ENCODE measurements at places on chromosomes 12 and 14. TPM values are rescaled to one million over a fixed set of nuclear protein-coding genes. Genes with fewer than 3 reads are reported as not detected.

The POTEG gene
- not detected for polyA plus RNA-seq

GRCh38 chr14:79011920-79012204 is 841.7 kb downstream of the NRXN3 start:
- no peak for DNase-seq

The ZFYVE26 gene
- 15.1 TPM for polyA plus RNA-seq

The MYF5 gene
- polyA plus RNA-seq, result 0.10 TPM

- no peak for DNase-seq
Observed at GRCh38 chr12:21054334-21054733, 76.7 kb upstream of the SLCO1B1 start.

DNA sequence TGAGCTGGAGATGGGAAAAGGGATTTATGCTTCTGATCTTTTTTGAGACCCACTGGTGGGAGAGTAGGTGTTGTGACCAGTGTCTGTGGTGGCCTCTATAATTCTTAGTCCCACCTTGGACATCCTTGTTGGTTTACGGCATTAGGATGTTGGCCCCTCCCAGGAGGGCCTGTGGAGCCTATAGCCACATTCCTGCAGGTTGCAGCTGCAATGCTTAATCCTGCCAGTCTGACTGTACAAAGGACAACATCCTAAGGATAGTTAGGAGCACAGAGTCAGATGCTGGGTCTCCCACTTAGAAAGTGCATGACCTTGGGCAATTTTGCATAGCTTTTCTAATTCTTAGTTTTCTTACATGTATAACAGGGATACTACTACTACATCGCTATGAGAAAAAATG is 150.9 kb upstream of the SLC38A2 start:
- no peak for DNase-seq

DNA sequence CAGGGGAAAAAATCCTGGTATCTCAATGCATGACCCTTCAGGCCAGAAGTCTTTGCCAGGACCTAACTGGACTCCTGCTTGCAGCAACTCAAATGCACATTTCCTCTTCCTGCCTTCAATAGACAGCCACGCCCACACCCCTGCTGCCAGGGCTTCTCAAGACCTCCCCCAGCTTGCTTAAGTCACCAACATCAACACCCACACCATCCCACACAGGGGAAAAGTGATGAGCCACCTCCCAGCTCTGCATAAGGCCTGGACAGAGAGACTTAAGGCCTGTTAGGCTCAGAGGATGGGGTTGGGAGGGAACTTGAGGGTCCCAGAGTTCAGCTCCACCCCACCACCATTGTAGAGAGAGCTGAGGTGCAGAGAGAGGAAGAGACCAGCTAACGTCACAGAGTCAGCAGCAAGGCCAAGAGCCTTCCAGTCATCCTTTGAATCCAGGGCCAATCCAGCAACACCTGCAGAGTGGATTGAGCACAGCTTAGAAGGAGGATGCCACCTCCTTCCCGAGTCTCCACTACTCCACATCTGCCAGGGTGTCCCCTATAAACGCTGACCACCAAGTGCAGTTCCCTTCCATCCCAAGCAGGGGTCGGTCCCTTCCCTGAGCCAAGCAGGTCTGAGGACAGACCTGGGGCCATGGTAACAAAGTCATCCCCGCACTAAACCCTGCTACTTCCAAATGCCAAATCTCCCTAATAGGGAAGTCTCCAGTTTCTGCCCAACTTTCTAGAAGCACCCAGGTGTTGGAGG is 50.0 kb downstream of the KDM2B start:
- no peak for DNase-seq

DNA sequence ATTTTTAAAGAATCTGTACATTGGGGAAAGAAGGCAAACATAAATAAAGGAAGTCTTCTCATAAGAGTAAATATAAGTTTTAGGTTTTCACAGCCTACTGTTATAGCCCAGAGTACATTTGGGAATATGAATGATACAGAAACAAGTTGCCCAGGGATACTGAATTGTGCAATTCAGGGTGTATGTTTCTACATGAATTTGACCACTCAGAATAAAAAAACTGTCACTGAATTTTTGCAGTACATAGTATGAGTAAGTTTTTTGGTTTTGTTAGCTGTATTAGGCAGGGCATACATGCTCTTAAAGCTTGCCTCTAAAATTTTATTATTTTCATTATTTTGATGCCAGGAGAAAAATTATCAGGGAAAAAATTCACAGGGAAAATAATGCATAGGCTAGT is 6.6 kb upstream of the PCNX4 start:
- DNase-seq, result no peak

DNA sequence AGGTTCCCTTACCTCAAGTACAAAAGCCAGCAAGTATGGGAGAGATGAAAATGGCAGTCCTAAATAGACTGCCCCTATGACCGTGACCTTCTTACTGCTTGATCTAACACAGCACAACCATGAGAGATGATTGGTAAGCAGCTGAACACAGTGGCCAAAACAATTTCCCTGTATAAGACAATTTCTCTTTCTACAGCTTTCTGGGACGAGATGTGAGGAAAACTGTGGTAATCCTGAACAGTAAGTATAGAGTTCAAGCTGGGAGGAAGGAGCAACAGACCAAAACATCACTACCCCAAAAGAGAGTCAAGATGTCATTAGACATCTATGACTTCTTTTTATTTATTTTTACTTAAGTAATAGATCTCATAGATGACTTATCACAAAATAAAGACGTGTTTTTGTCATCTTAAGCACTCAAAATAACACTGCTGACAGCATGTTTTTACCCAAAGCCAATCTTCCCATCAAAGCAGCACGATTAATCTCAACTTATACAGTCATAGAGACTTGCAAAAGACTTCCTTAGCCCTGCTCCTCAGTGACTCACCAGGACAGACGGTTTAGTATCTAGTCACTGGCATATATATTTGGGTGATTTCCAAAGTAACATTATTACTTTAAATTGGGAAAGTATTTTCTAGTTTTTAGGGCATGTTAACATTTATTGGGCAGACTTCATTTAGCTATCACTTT is 3.7 kb downstream of the TMEM52B start:
- DNase-seq, result no peak

The STRAP gene
- polyA plus RNA-seq, result 174 TPM

- no peak for DNase-seq
Observed at GRCh38 chr14:67965696-67966095, 146.1 kb downstream of the RAD51B start.

GRCh38 chr14:60616461-60616959 is 32.8 kb downstream of the SIX1 start:
- no peak for DNase-seq

GRCh38 chr12:63916561-63917476 is 72.3 kb downstream of the SRGAP1 start:
- DNase-seq, result no peak

The PDZRN4 gene
- polyA plus RNA-seq, result 8.0 TPM

The TAC3 gene
- 2.2 TPM for polyA plus RNA-seq

- DNase-seq, result no peak
Observed at GRCh38 chr12:49109641-49110463, 795 bp downstream of the LMBR1L start.

GRCh38 chr12:29208936-29209701 is 60.0 kb downstream of the FAR2 start:
- DNase-seq, result no peak

The KLRB1 gene
- polyA plus RNA-seq, result 4.4 TPM

The KLRC2 gene
- polyA plus RNA-seq, result 0.31 TPM

GRCh38 chr14:94595912-94596311 is 14.7 kb downstream of the SERPINA5 start:
- DNase-seq, result no peak

DNA sequence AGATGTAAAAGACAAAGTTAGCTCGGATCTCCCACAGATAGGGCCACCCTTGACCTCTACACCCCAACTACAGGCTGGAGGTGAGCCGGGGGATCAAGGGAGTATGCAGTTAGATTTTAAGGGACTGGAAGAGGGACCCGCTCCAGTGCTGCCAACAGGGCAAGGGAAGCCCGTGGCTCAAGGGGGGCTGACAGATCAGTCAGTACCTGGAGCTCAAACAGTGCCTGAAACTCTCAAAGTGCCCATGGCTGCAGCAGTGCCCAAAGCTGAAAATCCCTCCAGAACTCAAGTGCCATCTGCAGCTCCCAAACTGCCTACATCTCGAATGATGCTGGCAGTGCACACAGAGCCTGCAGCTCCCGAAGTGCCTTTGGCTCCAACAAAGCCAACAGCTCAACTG is 10.4 kb downstream of the NYNRIN start:
- DNase-seq, result no peak

All from renal pelvis (tissue), 12 donors.